Bronchus fibroblast of lung (primary cell): ENCODE measurements at places on chromosomes 2 and 18. TPM values are rescaled to one million over a fixed set of nuclear protein-coding genes. Genes with fewer than 3 reads are reported as not detected.

STPG4 gene
- not detected in 2 replicates for total RNA-seq

DSG4 gene
- total RNA-seq = not detected in 2 replicates

C1QL2 gene
- total RNA-seq = not detected in 2 replicates

CKAP2L gene
- 18.6 and 19.8 TPM in 2 replicates for total RNA-seq

TUBA4B gene
- total RNA-seq = not detected in 2 replicates

ADCYAP1 gene
- 0.34 TPM in 1 of 2 replicates, not detected in the other for total RNA-seq

DPY30 gene
- 78.8 and 95.2 TPM in 2 replicates for total RNA-seq

ASAP2 gene
- total RNA-seq = 13.4 and 17.8 TPM in 2 replicates

LIPG gene
- total RNA-seq = 10.8 and 13.7 TPM in 2 replicates

CNNM3 gene
- total RNA-seq = 3.7 and 3.9 TPM in 2 replicates

FSHR gene
- total RNA-seq = not detected in 2 replicates

REEP1 gene
- 0.67 TPM in 1 of 2 replicates, not detected in the other for total RNA-seq

ACOXL gene
- not detected in 2 replicates for total RNA-seq

FAM237A gene
- total RNA-seq = not detected in 2 replicates

COLEC11 gene
- total RNA-seq = 0.50 and 0.59 TPM in 2 replicates
